Fibroblast of the conjunctiva (primary cell): ENCODE measurements at places on chromosomes 5 and 9.

DNA sequence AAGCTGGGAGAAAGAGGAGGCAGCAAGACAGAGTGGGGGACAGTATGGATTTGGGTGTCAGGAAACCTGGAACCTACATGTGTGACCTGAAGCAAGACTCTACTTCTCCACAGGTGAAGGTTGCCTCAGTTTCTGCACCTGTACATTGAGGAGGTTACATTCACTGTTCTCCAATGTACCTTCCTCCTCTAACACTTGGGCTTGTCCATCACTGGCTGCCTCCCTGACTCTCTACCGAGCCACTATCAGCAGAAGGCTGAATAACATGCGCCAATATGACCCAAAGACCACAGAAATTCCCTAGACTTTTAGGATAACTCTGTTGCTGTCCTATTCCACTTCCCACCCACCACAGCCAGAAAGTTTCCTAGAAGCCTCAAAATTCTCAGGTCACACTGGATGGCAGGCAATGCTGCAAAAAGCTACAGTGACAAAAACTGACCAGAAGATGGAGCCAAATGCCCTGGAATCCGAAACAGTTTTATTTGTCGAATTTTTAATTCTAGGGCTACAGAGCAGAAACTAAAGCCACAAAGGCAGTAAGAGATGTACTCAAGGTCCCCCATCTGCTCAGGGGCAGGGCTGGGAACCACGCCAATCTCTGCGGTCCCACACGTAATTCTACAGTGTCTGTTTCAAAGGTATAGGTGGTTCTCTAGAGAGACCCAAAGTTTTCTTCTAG lies 64.4 kb downstream of the FAM114A2 start:
- DNase-seq = no peak

GRCh38 chr9:35820076-35820475 lies 5.2 kb upstream of the HINT2 start:
- DNase-seq = no peak

DNA sequence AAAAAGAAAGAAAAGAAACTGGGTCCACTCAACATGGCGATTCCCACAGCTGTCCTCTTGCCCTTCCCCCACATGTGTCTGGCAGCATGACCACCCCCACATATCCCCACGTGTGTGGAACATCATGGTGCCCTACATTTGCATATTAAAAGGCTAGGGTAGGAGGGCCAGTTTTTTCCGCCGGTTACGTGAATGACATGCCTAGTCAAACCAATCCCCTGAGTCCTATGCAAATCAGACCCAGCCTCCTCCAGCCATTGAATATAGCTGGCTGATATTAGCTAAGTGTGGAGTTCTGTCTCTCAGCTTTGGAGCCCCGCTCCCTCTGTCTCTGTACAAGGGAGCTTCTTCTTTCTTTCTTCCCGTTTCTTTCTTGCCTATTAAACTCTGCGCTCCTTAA lies 33.0 kb upstream of the CCDC112 start:
- no peak for DNase-seq

- DNase-seq = no peak
These were observed 77.8 kb upstream of the SHB start for GRCh38 chr9:38146844-38147243.

DNA sequence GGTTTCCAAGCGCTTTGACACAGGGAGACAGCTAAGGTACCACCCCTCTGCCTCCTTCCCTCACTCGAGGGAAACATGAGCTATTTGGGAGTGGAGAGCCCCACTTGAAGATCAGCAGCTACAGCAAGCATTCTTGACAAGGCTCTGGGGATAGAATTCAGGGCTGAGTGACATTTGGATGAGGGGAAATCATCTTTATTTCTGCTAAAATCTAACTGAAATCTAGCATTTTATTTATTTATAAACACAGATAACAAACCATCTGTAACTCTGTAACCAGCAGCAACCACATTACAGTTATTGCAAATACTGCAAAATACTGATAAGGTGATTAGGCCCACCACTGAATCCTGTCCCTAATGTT lies 22.4 kb downstream of the RNF130 start:
- DNase-seq = no peak

DNA sequence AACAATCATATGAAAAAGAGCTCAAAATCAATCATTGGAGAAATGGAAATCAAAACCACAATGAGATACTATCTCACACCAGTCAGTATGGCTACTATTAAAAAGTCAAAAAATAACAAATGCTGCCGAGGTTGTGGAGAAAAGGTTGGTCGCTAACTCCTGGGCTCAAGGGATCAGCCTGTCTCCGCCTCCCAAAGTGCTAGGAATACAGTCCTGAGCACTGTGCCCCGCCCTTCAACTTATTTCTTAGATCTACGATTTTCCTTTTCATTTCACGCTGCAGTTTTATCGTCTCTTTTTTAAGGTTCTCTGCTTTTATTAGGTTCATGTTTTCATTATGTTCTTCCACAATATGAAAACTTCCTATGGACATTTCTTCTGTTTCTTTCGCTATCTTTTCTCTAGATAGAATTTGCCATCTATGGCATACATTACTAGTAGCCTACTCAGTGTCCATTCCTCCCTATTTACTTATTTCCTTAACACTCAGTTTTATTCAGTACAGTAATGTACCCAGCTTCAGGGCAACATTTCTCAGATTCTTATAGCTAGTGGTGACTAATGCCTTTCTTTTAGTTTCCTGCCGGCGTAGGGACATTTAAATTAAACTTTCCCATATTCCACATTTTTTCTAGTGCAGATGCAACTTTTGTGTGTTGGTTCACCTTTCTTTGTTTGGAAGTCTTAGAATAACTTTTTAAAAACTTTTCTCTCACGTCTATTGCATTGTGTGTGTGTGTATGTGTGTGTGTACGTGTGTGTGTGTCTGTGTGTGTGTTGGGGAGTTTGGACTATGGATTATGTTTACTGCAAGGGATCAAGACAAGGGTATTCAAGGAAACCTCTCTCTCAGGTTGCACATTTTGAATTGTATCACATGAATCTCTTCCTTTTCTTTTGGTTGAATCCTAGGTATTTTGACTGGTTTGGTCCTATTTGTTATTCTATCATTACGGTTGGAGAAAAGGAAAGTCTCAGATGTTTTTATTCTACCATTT lies 21.6 kb upstream of the FBN2 start:
- DNase-seq = no peak

DNA sequence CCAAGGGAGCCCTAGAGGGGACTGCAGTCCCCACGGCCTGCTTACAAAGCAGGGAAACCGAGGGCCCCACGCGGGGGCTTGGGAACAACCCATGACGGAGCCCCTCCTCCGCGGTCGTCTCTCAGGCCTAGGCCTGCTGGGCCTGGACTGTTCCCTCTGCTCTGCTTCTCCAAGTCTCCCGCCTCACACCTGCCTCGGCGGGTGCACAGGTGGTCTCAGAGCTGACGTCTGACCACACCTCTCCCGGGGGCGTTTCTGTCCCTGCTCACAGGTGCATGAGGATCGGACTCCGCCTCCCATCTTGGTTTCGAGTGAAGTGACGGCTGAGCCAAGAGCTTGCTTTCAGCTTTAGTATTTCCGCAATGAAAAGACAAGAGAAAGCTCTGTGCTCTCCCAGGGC lies 72.1 kb downstream of the MRPL36 start:
- no peak for DNase-seq

GRCh38 chr9:103942651-103943050 lies 151.5 kb upstream of the SMC2 start:
- DNase-seq = no peak

- DNase-seq = no peak
These were observed 9.9 kb downstream of the RAD50 start for GRCh38 chr5:132566657-132567056.

GRCh38 chr5:113232667-113233066 lies 202.1 kb downstream of the TSSK1B start:
- DNase-seq = no peak

- DNase-seq = no peak
These were observed 35.8 kb upstream of the CDH6 start for GRCh38 chr5:31157720-31158119.

DNA sequence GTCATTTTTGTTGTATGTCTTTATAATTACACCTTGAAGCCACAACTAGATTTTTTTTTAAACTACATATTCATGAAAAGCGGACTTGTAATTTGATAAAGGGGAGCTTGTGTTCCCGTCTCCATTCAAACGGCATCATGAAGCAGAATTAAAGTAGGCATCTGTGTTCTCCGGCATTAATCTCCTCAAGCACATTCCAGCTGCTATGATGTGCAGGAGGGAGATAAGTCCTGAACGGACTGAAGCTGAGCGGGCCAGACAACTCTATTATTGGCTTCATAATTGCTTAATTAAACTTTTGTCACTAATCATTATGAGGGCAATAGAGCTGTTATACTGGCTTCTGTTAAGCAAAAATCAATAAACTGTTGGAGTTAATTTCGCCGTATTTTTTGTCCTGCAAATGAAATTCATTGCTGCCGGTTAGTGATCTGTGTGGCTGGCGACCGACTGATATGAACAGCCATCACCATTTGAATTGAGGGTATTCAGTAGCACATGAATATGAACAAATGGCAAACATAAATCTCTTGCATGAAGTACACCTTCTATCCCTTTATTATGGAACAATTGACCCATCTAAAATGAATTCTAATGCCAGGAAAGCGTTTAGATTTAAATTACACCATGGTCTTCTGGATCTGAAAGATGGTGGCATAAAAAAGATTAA lies 408.8 kb upstream of the IRX1 start:
- no peak for DNase-seq

DNA sequence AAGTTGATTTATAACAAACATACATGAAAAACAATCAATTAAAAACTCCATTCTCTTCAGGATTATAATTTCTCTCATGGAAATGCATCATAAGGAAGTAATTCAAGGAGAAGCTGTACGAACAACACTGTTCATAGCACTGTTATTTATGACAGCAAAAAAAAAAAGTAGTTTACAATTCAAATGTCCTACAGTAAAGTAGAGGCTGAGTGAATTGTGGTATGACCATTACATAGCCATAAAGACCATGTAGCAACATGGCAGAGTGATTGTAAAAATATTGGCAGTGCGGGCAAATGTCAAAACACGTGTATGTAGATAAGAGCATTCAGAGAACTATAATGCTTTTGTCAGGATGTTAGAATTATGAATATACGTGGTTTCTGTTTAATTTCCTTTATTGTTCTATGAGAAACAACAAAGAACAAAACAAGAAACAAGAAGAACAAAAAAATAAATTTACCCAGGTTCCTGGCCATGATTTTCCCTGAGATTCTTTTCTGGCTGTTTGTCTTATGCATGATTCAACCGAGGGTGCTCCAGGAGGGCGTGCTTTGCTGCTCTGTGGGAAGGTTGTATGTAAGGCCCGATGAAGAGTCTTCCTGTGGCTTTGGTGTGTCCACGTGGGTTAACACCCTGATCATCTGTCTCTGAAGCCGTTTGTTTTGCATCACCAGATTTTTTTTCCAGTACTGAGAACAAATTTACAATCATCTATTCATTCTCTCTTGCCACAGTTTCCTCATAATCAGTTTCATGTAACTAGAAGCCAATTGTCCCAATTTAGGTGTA lies 28.8 kb downstream of the GCNT4 start:
- DNase-seq = no peak

- no peak for DNase-seq
These were observed 659.2 kb downstream of the MTRR start for GRCh38 chr5:8528106-8528505.

- DNase-seq = no peak
These were observed 36.2 kb downstream of the NUDT12 start for GRCh38 chr5:103526164-103526915.

- DNase-seq = peak; percentile 52
These were observed 21.2 kb downstream of the GSN start for GRCh38 chr9:121289026-121289771.

GRCh38 chr5:7047511-7048261 lies 334.5 kb downstream of the TENT4A start:
- no peak for DNase-seq

GRCh38 chr5:3218916-3219650 lies 376.5 kb upstream of the IRX1 start:
- no peak for DNase-seq

- DNase-seq = no peak
These were observed 291.5 kb downstream of the ZSWIM6 start for GRCh38 chr5:61623401-61624069.

GRCh38 chr5:1743061-1743768 lies 56.4 kb downstream of the MRPL36 start:
- no peak for DNase-seq

DNA sequence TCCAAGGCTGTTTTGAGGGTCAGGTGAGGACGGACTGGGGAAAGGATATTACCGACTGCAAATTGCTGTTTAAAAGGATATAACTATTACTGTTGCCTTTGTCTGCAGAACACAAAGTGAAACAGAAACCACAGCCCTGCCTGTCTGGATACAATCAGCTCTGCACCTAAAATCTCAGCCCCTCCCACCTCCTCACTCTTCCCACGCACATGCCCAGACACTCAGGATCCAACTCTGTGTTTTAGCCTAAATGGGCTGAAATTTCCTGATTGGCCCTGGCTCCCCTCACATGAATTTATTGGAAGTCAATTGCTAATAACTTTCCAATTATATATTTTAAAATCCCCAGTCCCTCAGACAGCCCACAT lies 176.3 kb upstream of the PPP1R26 start:
- no peak for DNase-seq

DNA sequence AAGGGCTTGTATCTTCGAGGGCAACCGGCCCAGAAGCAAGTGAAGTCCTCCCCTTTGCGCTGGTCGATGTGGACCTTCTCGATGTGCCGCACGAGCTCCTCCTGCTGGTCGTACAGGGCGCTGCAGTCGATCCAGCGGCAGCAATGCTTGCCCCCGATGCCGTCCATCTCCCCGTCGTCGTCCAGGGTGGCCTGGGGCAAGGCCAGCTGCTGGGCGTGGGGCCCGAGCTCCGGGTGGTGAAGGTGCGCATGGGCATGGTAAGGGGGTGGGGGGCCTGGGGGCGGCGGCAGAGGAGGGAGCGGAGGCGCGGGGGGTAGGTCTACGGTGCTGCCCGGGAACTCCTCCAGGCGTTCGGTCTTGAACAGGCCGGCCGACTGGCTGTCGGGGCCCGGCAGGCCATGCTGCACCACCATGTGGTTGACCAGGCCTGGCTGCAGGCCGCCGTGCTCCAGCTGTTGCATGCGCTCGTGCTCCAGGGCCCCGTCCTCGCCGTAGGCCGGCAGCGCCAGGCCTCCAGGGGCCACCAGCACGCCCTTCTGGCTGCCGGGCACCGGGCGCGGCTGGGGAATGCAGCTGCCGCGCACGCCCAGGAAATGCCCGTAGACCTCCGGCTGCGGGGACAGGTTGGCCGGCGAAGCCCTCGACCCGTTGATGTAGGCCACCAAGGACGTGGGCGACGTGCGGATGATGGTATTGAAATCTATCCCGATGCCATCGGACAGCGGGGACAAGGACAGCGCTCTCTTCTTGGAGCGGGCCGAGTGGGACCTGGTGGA lies 181.8 kb downstream of the GLIS3 start:
- no peak for DNase-seq

GRCh38 chr9:5510989-5511388 lies 658 bp downstream of the PDCD1LG2 start:
- DNase-seq = no peak
